ENCODE measurements at places on chromosomes 5 and 9.

DNA sequence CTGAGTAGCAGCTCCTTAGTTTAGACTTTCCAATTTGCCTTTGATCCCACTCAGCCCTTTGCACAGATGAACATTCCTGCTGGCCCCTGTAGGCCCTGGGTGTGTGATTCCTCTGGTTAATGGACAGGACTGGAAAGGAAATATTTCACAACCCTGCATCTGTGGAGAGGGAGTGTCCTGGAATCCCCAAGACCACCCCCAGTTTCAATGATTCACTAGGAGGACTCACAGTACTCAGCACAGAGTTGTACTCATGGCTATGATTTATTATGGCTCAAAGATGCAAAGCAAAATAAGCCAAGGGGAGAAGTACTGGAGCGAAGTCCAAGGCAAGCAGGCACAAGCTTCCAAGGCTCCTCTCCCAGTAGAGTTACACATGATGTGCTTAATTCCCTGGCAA, 42.4 kb upstream of the TJP2 start:
- peak; percentile 65 for DNase-seq

- no peak for DNase-seq
Measured at GRCh38 chr5:122263352-122264030, 48.5 kb upstream of the SNCAIP start.

DNA sequence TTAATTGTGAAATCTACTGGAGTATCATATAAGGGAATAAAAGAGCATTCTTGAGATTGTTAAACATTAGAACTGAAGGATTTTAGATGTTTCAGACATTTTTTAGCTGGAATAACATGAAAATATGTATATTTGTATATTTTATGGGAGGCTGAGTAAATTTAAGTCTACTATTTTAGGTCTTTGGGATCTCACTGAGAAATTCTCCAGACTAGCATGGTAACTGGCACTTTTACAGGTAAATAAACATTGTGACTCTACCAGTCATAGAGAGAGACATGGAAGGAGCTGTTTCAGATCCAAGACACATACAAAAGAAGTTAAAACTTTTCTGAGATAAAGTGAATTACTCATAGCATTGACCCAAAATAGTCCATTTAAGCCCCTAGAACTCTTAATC, 59.4 kb downstream of the NDUFAF2 start:
- DNase-seq: no peak

- DNase-seq: no peak
Measured at GRCh38 chr9:76759732-76760131, 4.5 kb upstream of the PCA3 start.

GRCh38 chr9:76521906-76522305, 62.9 kb downstream of the GCNT1 start:
- no peak for DNase-seq

DNA sequence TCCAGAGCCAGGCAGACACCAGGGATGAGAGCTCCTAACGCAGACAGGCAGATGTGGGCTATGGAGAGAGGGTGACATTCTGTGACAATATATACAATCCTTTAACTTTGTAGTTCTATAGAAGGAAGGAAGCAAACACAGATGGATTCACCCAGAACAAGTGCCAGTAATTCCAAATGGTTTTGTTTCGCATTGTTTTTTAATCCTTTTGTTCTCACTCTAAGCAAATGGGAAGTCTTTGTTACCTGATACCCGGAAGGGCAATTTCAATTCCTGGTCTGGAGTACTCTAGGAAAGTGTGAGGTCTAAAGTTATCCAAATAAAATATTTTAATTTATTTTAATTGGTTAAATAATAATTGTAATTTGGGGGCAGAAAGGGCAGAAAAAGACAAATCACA, 2.5 kb downstream of the FRMD3 start:
- no peak for DNase-seq

GRCh38 chr5:149439899-149440542, 60.9 kb upstream of the IL17B start:
- no peak for DNase-seq

DNA sequence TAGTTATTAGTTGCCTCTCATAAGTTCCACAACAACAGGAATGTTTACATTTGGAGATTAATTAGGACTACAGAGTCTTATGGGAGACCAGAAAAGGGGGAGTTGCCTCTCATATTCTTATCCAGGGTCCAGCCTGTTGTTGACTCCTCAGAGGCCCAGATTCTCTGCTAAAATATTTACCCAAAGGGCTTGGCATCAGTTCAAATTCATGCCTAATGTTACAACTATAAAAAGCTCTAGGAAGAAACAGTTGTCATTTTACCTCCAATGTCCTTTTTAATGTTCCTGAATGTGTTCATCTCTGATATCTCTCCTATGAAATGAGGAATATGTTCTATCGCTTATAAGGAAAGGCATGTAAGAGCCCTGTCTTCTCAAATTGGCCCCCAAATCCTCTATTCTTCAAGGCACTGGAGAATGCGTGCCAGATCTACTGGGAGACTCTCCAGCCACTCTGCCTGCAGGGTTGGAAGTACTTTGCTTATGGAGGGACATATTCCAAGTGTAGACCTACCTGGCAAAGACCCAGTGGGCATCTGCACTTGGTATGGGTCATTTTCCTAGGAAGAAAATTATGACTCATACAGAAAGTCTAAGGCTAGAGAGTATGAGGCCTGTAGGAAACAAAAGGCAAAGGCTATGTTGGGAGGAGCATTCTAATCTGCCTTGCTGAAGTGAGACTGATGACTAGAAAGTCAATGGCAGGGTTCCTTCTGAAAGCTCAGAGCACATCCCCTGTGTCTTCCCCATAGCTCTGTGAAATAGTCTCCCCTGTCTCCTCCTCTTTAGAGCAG, 192.6 kb downstream of the ESM1 start:
- no peak for DNase-seq

DNA sequence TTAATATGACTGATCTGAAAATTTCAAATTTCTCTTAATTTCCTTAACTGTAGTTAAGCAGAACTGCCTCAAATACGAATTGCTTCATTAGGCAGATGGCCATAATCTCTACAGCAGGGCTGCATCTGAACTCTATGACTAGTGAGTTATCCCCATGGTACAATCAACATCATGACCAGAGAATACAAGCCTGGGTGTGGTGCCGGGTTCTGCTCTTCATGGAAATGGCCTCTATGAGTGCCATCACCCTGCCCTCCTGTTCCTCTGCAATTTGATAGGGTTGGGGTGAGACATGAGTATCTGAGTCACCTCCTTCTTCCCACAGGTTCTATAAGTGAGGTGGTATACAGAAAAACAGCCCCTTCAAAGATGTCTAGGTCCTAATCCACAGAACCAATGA, 235.9 kb downstream of the AP3B1 start:
- no peak for DNase-seq

DNA sequence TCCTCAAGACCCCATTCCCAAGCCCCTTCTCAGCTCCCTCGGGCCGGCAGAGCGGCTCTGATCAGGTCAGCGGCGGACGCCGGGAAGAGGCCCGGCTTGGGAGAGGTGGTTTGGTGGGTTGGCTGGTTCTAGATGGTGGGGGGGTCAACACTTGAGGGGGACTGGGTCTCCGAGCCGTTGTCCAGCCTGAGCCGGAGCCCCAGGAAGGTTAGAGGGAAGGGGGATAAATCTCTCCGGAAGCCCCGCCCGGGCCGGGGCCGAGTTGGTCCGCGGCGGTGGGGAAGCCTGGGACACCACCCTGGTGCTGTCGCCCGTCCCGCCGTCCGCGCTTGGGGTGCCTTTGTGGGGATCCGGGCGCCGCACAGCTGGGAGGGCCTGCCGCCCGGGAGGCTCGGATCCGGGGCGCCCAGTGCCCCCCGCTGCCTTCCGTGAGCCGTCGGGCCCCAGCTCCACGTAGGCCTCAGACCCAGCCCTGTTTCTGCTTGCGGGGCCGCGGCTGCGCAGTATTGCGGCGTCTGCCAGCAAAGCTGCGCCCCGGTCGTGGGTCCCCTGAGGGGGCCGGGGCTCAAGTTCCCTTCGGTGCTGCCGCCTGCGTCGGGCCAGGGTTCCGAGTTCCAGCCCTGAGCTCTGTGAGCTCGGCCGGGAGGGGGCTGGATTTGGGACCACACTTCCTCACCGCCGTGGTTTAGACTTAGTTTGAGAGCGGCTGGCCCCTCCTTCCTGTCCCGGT, 542 bp upstream of the TRIM52 start:
- no peak for DNase-seq

DNA sequence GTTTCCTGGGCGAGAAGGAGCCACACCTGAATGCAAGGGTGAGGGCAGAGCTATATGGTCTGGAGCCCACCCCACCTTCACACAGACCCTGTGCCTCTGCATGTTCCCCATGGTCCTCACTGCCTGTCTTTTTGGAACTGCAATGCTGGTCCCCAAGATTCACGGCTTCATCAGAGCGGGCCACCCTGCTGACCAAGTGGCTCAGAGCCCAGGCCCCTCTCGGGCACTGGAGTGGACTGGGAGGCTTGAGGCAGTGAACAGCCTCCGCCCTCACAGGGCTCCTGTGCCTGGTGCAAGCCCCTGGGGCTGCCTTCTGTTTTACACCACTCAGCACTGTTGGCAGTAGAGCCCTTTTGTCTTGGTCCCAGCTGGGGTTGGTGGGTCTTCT, 143.2 kb downstream of the CACNA1B start:
- no peak for DNase-seq

- DNase-seq: no peak
Measured at GRCh38 chr5:62661126-62661525, 82.5 kb downstream of the LRRC70 start.

- DNase-seq: peak; percentile 36
Measured at GRCh38 chr5:55344392-55344992, 36.7 kb downstream of the MTREX start.

DNA sequence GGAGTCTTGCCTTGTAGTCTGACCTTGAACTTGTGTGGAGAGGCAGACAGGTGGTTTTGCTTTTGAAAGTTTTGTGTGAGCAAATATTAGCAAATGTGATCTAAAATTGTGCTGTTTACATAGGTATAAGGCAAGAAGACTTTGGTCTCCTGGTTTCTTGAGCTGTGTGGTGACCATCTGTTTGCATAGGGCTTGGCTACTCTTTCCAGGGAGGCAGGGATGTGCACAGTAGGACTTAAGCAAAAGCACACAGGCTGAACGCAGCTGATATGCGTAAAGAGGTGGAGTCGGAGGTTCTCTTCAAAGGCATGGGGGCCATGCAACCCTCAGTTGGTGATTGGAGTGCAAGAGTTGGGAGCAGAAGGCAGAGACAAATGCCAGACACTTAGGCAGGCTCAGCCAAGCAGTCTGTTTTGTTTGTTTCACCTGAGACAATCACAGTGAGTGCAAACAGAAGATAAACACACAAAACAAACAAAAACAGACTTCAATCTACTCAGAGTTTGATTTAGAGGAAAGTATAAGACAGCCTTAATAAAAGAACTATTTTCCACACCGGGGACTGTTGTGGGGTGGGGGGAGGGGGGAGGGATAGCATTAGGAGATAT, 744.2 kb downstream of the MTRR start:
- DNase-seq: no peak

DNA sequence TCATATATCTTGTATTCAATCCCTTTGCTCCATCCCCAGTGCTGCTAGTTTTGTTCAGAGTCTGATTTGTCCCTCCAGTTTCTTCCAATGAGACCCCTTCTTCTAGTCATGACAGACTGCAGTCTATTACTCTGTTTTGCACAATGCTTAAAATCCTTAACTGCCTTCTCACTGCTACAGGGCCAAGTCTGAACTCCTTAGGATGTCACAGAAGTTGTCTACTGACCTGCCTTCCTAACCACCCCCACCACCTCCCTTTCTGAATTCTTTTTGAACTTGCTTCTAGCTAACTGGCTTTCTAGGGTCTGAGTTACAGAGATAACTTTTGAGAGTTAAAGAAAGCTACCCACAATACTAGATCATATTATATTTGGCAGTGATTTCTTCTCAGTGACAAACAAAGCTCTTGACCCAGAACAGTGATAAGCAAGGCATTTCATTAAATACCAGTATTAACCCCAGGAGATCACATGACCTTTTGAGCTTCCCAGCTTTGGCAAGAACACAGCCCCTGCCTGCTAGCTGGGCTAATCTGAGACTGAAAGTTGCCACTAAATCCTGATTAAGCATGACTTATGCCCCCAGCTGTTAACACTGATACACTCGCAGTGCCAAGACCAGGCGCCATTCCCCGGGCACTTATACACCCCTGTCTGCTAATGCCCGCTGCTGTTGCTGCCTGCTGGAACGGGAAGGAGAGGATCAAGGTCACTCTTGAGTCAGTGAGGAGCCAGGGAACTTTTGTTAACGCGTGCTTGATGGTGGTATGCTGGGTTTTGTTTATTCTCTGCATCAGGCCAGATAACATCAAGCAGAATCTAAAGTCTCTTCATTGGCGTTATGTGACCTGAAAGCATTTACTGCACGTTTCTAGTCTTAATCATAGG, 36.4 kb upstream of the ADAMTSL1 start:
- DNase-seq: no peak

GRCh38 chr9:2043243-2043642, 28.1 kb downstream of the SMARCA2 start:
- DNase-seq: no peak

- peak; percentile 66 for DNase-seq
Measured at GRCh38 chr5:65624025-65624570, at the start of gene TRIM23. Gene TRIM23 (minus strand): TSS chr5:65624333. CDS start chr5:65624274, 59 bp downstream.

- no peak for DNase-seq
Measured at GRCh38 chr5:114953565-114953964, 216.1 kb downstream of the TRIM36 start.

DNA sequence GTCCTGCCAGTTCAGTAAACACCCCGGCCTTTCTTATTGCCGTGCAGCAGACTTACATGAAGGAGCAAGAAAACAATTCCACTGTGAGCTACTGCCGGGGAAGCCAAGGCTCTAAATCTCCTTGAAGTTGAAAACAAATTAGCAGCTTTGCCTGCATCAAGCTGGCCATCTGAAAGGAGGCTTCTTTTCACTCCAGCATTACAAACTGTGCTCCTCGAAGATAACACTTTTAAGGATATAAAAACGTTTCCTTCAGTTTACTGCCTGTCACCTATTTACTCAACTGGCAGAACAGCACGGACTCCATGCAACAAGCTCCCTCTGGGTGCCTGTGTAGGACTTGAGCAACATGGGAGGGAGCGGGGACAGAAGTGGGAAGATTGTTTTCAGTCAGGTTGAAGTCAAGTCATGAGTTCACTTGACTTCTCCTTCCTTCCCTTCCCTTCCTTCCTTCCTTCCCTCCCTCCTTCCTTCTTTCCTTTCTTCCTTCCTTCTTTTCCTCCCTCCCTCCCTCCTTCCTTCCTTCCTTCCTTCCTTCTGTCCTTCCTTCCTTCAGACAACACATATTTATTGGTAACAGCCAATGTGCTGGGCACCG, 67.4 kb downstream of the ZNF608 start:
- DNase-seq: no peak

- DNase-seq: peak; percentile 67
Measured at GRCh38 chr5:38447786-38448185, 108.7 kb downstream of the LIFR start.

DNA sequence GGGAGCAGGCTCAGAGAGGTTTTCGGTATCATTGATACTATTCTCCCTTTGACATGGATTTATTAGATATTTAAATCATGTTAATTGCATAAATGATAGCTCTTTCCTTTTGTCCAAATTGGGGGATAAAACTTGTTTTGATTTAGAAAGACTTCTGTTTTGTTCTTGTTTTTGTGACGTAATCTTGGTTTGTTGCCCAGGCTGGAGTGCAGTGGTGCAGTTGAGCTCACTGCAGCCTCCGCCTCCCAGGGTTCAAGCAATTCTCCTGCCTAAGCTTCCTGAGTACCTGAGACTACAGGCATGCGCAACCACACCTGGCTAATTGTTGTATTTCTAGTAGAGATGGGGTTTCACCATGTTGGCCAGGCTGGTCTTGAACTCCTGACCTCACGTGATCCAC, 7.1 kb downstream of the MAT2B start:
- DNase-seq: no peak

GRCh38 chr9:120556775-120557174, 23.2 kb downstream of the CDK5RAP2 start:
- no peak for DNase-seq
